Brain microvascular endothelial cell (primary cell): ENCODE measurements at places on chromosomes 3 and 15.
A peak's percentile ranks its signal among the peaks of the same experiment; 100 is the strongest.

DNA sequence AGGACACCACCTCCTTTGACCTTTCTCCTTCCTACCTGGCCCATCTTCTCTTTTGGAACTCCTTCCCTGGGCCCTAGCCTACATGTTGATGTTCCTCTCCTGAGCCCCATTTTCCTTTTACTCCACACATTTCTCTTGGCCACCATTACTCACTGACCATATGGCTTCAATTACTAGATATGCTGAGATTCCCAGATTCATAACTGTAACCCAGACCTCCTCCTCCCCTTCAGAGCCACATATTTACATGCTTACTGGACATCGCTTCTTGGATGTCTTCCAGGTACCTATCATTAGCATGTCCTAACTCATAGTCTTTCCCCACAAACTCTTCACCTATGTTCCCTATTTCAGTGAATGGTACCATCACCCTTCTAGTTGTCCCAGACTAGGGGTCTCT lies 24.4 kb upstream of the TRIM59 start:
- DNase-seq: peak; percentile 88

GRCh38 chr15:53709821-53710220 lies 49.6 kb downstream of the WDR72 start:
- no peak for DNase-seq

- no peak for DNase-seq
Observed at GRCh38 chr15:96460106-96460505, 129.6 kb downstream of the NR2F2 start.

DNA sequence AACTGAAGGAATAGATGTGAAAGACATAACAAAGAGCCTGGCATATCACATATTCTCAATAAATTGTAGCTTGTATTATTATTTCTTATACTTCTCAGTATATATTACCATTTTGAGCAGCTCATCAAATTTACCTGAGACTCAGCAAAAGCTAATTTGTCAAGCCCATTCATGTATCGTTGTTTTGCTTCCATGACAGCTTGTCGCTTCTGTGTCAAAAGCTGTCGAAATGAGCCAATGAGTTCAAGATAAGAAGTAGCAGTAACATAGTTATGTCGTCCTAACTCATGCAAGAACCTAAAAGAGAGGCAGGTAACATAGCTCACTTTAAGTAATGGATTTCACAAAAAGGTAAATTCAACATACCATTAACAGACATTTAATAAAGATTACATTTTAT lies 93.8 kb upstream of the ASB14 start:
- no peak for DNase-seq

DNA sequence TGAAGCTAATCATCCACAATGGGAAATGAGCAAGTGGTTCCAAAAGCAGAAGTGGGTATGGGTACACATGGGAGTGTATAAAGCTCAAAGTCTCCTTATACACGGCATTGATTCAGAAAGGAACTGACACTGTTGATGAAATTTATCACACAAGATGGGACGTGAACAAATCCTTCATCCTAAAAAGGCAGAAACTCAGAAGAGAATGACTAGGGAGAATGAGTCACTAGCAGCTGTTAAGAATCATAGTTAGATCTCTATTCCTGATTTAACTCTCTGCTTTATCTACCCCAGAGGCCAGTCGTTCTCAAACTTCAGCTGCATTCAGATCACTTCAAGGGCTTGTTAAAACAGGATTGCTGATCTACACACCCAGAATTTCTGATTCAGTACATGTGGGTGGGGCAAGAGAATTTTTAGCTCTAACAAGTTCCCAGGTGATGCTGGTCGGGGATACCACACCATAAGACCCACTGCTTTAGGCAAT lies 97.7 kb upstream of the PHLDB2 start:
- peak; percentile 78 for DNase-seq

DNA sequence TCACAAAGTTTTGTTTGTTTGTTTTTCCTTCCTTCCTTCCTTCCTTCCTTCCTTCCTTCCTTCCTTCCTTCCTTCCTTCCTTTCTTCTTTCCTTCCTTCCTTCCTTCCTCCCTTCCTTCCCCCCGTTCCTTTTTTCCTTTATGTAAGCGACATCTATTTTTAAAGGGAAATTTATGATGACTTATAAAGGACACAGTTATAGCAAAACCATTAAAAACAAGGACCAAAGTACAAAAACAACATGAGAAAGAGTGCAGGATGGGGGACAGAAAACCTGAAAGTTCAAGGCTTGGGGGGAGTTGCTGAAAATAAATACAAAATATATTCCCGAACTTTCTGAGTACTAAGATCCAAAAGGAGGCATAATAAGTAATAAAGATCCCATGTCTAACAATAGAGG lies 1.8 kb downstream of the ADGRG7 start:
- DNase-seq: no peak

DNA sequence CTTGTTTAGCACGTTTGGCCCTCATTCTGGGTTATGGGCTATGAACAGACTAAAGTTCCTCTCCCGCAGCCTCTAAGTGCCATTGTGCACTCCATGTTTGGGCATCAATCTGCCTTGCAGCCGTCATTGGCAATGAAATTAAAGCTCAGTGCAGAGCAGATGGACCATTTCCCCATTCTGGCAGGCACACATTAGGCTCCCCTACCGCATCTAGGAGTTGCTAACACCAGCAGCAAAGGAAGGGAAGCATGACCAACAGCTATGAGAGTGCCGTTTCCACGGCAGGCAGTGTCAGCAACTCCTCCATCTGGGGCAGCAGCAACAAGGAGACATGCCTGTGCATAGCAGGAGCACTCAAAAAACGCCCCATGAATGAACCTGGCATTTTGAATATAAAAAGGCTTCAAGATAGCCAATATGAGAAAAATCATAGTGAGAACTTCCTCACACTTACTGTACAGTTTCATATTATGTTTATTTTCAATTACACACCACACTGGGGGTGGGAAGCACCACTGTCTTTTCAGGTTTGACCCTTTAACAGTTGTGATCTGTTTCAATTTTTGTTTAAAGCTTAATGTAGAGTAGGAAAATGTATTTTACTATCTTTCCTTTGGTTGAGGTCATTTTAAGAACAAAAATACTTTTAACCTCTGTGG lies 218.7 kb downstream of the KCNMB2 start:
- DNase-seq: no peak

DNA sequence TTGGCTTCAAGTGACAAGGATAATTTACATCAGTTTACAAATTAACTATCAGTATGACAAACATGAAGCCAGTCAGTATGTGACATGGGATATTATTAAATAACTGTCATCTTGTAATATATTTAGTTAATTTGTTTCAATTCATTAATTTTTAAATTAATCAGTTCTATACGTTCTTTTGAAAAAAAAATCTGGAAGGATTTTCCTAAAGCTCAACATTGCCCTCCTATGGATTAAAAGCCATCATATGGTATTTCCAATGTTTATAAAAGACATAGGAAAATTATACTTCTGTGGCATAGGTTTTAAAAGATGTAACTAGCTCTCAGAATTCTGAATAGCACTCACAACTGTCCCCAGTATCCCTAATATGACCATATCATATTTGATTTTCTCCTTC lies 134.4 kb downstream of the PLOD2 start:
- no peak for DNase-seq

GRCh38 chr15:74265046-74265639 lies 29.0 kb downstream of the CCDC33 start:
- DNase-seq: no peak
